ENCODE measurements at places on chromosomes 11 and 22.

DNA sequence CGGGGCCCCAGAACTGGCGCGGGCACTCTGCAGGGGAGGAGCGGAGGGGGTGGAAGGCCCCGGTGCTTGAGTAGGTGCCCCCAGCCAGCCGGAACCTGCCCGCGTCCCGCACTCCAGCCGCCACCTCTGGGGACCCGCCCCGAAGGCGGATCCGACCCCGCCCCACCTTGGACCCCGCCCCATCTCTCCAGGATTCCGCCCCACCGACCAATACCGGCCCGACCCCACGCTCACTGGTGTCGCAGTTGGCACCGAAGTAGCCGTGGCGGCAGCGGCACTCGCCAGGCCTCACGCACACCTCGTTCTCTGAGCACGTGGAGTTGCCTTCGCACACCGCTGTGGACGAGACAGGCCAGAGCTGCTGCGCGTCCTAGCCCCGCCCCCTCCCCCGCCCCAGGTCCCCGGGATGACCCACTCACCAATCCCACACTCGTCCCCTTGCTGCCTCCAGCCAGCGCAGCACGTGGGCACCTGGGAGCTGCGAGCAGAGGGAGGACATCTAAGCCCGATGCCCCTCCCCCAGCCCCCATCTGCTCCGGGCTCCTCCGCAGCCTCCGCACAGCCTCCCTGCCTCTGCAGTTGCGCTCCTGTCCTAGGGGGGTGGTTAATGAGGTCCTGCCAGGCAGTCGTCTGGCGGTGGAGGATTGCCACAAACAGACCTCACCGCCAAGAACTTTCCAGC, 6.0 kb downstream of the SCARF2 start:
- H3K4me1 ChIP-seq = peaks cover 8% of the 10 kb centered on the region
- H3K36me3 ChIP-seq = peaks cover 46% of the 10 kb centered on the region
- no peak overlapping the region for H3K27ac ChIP-seq

GRCh38 chr11:3944198-3944597, 88.7 kb downstream of the STIM1 start:
- H3K4me1 ChIP-seq = peaks cover 49% of the 10 kb centered on the region
- H3K4me3 ChIP-seq = no peak overlapping the region
- H3K36me3 ChIP-seq = no peaks in the 10 kb centered on the region
- H3K27me3 ChIP-seq = no peaks in the 10 kb centered on the region
- DNase-seq = no peak

GRCh38 chr11:103544874-103545273, 435.6 kb downstream of the DYNC2H1 start:
- H3K36me3 ChIP-seq = no peaks in the 10 kb centered on the region
- H3K27ac ChIP-seq = no peak overlapping the region
- H3K4me1 ChIP-seq = peaks cover 11% of the 10 kb centered on the region
- no peaks in the 10 kb centered on the region for H3K27me3 ChIP-seq

- no peaks in the 10 kb centered on the region for H3K36me3 ChIP-seq
- peaks cover 9% of the 10 kb centered on the region for H3K4me1 ChIP-seq
Observed at GRCh38 chr22:50329236-50329635, 2.4 kb upstream of the DENND6B start.

DNA sequence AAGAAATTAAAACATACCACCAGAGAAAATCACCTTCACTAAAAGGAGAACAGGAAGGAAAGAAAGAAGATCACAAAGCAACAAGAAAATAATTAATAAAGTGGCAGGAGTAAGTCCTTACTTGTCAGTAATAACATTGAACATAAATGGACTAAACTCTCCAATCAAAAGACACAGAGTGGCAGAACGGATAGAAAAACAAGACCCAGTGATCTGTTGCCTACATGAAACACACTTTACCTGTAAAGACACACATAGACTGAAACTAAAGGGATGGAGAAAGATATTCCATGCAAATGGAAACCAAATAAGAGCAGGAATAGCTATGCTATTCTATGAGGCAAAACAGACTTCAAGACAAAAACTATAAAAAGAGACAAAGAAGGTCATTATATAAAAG, 25.9 kb downstream of the PLA2G6 start:
- no peak overlapping the region for H3K27ac ChIP-seq
- H3K4me1 ChIP-seq = no peaks in the 10 kb centered on the region
- no peaks in the 10 kb centered on the region for H3K36me3 ChIP-seq
- no peak for DNase-seq
